Hepatocyte (in vitro differentiated cells): ENCODE measurements at places on chromosomes 2 and 18.

DNA sequence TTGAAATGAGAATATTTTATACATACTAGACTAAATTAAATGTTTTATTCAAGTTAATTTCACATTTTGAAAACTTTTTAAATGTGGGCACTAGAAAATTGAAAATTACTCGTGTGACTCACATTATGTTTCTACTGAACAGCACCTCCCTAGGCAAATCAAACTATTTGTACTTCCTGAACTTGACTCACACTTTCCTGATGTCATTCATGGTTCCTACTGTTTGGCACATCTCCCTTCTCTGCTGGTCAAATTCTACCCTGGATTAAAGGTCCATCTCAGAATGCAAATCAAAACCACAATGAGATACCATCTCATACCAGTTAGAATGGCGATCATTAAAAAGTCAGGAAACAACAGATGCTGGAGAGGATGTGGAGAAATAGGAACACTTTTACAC lies 16.7 kb downstream of the LHCGR start:
- DNase-seq = no peak
- no peak overlapping the region for H3K4me3 ChIP-seq
- no peaks in the 10 kb centered on the region for H3K4me1 ChIP-seq
- H3K27me3 ChIP-seq = no peaks in the 10 kb centered on the region

GRCh38 chr2:46813020-46813415 lies 102.6 kb downstream of the MCFD2 start:
- DNase-seq = peak; percentile 24
- H3K4me1 ChIP-seq = peaks cover 29% of the 10 kb centered on the region
- H3K27me3 ChIP-seq = no peaks in the 10 kb centered on the region
- peak overlapping the region; percentile 90 for H3K27ac ChIP-seq

DNA sequence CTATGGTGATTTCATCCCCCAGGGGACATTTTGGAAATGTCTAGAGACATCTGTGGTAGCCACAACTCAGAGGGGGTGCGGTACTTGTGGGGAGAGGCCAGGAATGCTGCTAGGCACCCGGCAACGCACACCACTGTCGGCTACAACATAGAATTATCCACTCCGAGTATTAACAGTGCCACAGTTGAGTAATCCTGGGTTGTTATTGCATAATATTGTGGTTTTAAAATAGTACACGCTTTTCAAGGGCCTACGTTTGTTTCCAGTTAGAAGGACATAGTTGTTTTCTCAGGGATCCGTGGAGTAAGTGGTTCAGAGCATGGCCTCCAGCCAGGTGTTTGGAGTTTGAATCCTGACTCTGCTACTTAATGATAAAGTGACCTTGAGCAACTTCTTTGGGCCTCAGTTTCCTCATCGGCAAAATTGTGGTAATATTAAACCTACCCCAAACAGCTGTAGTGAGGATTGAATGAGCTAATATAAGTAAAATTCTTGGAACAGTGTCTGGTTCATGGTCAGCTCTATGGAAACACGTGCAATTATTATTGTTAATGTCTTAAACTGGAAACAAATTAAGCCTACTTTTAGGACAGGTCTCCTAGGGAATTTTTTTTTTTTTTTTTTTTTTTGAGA lies 24.5 kb downstream of the CYP27A1 start:
- H3K27ac ChIP-seq = peak overlapping the region; percentile 86
- H3K36me3 ChIP-seq = no peaks in the 10 kb centered on the region
- peak; percentile 87 for DNase-seq

DNA sequence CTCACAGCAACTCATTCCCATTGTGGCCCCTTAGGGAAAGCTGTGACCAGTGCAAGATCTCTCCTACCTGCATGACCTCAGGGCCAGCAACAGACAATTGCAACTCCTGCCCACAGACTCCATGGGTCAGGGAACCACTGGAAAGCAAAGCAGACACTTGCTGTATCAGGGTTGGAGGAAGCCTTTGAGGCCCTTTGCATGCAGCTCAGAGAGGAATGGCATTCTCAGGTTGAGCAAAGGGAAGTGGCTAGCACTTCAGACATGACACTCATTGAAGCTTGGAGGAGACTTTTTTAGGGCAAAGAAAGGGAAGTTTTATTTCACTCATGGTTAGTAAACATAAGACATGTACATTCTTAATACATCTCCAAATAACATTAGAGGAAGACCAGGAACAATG lies 22.1 kb downstream of the IL1F10 start:
- peaks cover 10% of the 10 kb centered on the region for H3K27me3 ChIP-seq
- no peak for DNase-seq
- no peak overlapping the region for H3K27ac ChIP-seq
- no peaks in the 10 kb centered on the region for H3K36me3 ChIP-seq
- H3K4me1 ChIP-seq = no peaks in the 10 kb centered on the region

GRCh38 chr2:142981756-142982155 lies 104.3 kb downstream of the KYNU start:
- H3K4me1 ChIP-seq = peaks cover 9% of the 10 kb centered on the region
- DNase-seq = no peak
- H3K27me3 ChIP-seq = no peaks in the 10 kb centered on the region
- no peak overlapping the region for H3K4me3 ChIP-seq
- no peaks in the 10 kb centered on the region for H3K36me3 ChIP-seq

DNA sequence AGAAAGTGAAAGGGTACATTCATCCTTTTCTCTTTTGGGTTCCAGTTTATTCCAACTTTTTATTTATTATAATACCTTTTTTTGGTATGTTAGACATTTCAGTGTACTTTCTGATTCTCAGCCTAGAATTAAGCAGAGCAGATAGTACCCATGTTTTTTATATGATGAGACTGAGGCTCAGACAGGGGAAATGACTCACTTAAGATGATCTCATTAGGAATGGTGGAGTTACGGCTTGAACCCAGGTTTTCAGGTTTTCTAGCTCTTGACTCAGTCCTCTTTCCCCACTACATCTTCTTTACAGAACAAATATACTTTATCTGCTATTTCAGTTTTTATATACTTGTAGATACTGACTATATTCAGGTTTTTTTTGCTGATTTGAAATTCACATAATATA lies 51.7 kb upstream of the OTX1 start:
- DNase-seq = no peak
- H3K4me1 ChIP-seq = no peaks in the 10 kb centered on the region
- H3K27me3 ChIP-seq = no peaks in the 10 kb centered on the region
- H3K27ac ChIP-seq = no peak overlapping the region

DNA sequence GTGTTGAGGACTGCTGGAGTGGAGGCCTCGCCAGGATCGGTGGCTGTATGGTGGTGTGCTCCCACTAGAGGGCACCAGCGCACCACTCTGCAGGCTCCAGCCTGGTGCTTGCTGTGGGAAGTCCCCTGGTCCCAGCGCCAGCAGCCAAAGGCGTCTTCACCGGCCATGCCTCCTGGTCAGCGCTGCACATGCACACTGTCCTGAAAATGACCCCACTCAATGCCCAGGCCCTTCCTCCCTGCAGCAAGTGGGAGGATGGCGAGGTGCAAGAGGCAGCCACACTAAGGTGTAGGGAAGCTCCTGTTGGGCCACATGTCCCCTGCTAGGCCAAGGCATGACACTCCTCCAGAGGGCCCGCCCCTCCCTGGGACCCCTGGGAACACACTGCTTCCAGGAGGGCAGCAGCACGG lies 136.5 kb downstream of the CTIF start:
- peaks cover 10% of the 10 kb centered on the region for H3K4me1 ChIP-seq
- no peak overlapping the region for H3K27ac ChIP-seq
- no peaks in the 10 kb centered on the region for H3K36me3 ChIP-seq
- no peak overlapping the region for H3K4me3 ChIP-seq
- DNase-seq = peak; percentile 91
- no peaks in the 10 kb centered on the region for H3K27me3 ChIP-seq

- H3K36me3 ChIP-seq = no peaks in the 10 kb centered on the region
- no peak overlapping the region for H3K27ac ChIP-seq
- DNase-seq = no peak
- peaks cover 11% of the 10 kb centered on the region for H3K4me1 ChIP-seq
- no peaks in the 10 kb centered on the region for H3K27me3 ChIP-seq
- no peak overlapping the region for H3K4me3 ChIP-seq
Observed at GRCh38 chr2:207873794-207874193, 104.1 kb upstream of the FZD5 start.
